ENCODE measurements at places on chromosomes 1 and 21.

DNA sequence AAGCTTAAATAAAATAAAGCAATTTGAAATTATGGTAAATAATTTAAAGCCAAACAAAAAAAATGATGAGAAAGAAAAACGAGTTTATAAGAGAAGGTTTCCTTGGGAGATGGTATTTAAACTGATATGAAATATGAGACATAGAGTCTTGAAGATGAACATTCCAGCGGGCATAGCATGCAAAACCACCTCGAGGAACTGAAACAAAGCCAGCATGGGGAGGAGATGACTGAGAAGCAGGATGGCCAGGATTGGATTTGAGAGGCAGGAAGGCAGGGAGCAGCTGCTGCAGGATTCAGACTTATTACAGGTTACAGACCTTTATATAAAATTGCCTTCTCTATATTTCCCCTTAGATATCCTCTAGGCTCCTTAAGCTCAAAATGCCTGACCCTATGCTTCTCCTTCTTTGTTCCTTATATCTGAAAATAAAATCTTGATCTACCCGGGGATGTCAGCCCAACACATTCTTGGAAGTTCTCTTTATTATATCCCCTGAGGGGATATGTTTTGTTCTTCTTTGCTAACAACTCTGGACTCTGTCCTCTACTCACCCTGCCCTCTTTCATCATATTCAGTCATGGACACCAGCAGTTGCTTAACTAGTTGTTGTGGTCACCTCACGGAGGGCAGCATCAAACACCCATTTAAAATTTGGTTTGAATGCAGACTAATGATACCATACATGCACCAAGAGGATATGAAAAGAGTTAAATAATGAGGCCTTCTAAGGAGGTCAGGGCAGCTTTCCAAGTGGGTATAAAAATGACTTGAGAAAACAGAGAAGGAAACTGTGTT, 719.1 kb upstream of the B3GALT2 start:
- DNase-seq = no peak

DNA sequence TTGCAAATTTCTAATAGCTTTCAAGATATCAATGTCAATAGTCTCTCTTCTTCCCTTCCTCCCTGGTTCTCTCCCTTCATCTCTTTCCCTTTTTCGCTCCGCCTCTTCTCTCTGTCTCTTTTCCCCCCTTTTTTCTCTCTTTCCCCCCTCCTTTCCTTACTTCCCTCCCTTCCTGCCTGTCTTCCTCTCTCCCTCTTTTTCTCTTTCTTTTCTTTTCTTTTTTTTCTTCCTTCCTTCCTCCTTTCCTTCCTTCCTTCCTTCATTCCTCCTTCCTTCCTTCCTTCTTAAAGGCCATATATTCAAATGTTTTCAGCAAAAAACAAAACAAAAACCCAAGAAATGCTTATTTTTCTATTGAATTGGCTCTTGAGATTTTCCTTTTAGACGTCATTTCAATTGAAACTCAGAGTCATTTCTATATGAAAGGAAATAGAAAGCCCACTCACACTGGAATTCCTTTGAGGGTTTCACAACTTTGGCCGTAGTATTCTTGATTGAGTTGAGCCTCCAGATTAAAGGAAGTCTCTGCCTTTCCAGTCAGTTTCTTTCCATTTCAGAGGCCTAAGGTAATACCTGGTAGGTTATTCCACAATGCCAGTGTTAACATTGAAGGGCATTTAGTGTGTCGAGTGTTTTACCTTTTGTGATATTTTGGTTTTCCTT, 551.5 kb downstream of the LMO4 start:
- no peak for DNase-seq

- no peak for DNase-seq
Observed at GRCh38 chr1:8266436-8267165, 51.3 kb upstream of the SLC45A1 start.

DNA sequence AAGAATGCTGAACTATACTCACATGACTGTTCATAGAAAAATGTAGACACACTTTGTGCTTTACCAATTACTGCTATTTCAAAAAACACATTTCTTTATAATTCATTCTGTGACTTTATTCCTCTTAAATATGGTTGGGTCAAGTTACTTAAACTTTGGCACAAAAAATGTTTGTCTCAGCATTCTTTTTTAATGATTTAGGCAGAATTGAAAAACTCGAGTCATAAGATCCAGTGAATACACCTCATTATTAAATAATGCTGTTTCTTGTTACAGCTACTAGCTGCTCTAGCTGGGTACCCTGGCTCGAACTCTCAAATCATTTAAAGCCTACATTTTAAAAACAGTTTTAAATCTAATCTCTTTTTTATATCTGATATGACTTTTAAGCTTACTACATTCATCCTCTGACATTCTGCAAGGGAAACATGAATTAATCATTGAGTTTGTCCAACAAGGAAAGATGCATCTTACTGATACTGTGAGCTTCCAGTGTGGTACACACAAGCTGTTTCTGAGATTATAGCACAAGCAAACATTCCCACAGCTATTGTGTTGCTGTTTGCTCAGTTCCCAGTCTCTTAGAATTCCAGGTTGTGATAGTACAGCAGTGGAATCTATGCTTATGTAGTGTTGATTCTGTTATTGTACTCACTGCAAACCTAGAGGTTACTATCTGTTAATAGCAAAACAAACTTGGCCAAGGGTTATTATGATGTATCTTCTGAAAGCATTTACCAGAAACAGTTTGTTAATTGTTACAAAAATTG, 746.5 kb downstream of the USP25 start:
- no peak for DNase-seq
